PC-3 (cell line): ENCODE measurements at places on chromosomes 2 and 18. TPM values are rescaled to one million over a fixed set of nuclear protein-coding genes. Genes with fewer than 3 reads are reported as not detected.

DNA sequence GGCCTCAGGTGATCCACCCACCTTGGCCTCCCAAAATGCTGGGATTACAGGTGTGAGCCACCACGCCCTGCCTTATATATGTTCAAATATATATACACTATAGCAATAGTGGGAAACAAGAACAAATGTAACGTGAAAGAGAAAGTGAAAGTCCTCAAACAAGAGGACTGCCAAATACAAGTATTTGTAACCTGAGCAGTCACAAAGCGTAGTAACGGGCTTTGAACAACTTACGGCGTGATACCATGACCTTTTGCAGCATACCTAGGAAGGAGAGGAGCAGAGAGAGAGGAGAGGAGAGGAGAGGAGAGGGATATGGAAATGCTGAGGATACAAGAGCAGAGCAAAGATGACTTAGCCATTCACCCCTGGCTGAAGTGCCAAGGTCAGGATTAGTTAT lies 113.8 kb upstream of the RGPD4 start:
- DNase-seq: peak; percentile 29

DNA sequence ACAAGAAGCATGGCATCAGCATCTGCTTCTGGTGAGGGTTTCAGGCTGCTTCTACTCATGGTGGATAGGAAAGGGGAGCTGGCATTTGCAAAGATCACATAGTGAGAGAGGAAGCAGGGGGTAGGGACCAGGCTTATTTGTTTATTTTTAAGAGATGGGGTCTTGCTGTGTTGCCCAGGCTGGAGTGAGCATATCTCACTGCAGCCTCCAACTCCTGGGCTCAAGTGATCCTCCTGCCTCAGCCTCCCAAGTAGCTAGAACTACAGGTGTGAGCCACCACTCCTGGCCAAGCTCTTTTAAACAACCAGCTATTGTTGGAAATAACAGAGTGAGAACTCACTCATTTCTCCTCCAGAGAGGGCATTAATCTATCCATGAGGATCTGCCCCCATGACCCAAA lies 269.4 kb upstream of the FBXO11 start:
- DNase-seq: no peak

GRCh38 chr2:86064006-86064405 lies 41.7 kb downstream of the POLR1A start:
- DNase-seq: peak; percentile 60

GRCh38 chr2:95165030-95165370 lies 609 bp upstream of the ZNF2 start:
- no peak for DNase-seq

- DNase-seq: peak; percentile 75
These were observed 1.4 kb upstream of the SLC23A3 start for GRCh38 chr2:219171231-219171651.

DNA sequence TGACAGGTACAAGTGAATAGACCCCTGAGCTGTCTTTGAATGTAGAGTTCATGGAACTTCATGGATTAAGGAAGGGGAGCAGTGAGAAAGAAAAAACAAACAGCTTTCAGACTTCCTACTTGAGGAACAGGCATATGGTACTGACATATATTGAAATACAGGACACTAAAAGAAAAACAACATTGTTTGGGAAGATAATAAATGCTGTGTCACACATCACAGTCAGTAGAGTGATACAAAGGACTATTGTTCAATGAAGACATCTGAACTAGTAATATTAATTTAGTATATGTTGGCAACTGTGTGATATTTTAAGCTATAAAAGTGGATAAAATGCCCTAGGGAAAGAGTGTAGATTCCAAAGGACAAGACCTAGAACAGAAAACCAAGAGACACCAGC lies 3.3 kb downstream of the DSC2 start:
- DNase-seq: peak; percentile 54

DNA sequence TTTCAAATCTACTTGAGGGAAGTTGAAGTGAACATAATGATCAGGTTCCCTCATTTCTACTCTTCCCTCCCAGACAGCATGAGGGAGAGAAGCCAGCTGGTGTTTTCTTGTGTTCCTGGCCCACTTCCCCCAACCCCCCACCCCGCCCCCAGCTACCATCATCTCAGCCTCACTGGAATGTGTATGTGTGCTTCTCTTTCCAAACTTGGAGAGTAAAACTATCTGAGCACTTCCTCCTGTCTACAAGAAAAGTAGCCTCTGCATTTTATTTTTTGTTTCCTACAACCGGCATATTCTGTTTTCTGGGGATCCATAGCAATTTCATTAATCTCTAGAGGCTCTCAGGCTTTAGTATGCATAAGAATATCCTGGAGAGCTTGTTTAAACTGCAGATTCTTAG lies 53.6 kb upstream of the GRHL1 start:
- no peak for DNase-seq

DNA sequence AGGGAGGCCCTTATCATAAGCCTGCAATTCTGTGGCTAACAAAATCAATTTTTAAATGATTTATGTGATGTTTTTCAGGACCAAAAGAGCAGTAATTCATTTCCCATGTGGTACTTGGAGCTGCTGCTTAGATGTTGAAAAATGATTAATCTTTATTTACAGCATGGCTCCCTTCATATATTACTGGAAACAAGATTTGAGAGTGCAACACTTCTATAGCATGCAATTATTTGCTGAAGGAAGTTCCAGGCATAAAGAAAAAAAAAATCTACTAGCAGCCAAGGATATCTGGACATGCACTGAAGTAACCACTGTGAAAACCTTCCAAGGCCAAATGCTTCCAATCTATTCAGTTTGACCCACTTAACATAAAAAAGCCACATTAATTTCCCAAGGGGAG lies 186.3 kb downstream of the SLC8A1 start:
- DNase-seq: no peak

COBLL1 gene
- 3.6 and 4.3 TPM in 2 replicates for total RNA-seq

CD8B2 gene
- not detected in 2 replicates for total RNA-seq

CYS1 gene
- 0.12 and 0.15 TPM in 2 replicates for total RNA-seq

COL3A1 gene
- total RNA-seq: 0.23 and 0.36 TPM in 2 replicates

COMMD1 gene
- total RNA-seq: 30.8 and 31.7 TPM in 2 replicates

CXCR1 gene
- total RNA-seq: not detected in 2 replicates

FAM237A gene
- not detected in 2 replicates for total RNA-seq
